Fibroblast of the aortic adventitia (primary cell): ENCODE measurements at places on chromosomes 2 and 18. TPM values are rescaled to one million over a fixed set of nuclear protein-coding genes. Genes with fewer than 3 reads are reported as not detected.

The DSC2 gene
- 0.82 TPM in 1 of 2 replicates, not detected in the other for total RNA-seq

The HOXD9 gene
- not detected in 2 replicates for total RNA-seq

The COLEC12 gene
- 63.9 and 109 TPM in 2 replicates for total RNA-seq

The ABCG5 gene
- total RNA-seq = not detected in 2 replicates

The GKN2 gene
- not detected in 2 replicates for total RNA-seq

The ATP6V1B1 gene
- total RNA-seq = 0.09 and 0.57 TPM in 2 replicates

The TTR gene
- not detected in 2 replicates for total RNA-seq

The SLC9A2 gene
- under 0.01 TPM in 1 of 2 replicates, not detected in the other for total RNA-seq

The ZNF142 gene
- total RNA-seq = 4.5 and 17.8 TPM in 2 replicates

The POMC gene
- total RNA-seq = 0.63 and 7.5 TPM in 2 replicates

The PID1 gene
- 0.57 and 13.0 TPM in 2 replicates for total RNA-seq

The KCNG3 gene
- under 0.01 TPM in 1 of 2 replicates, not detected in the other for total RNA-seq

The SKOR2 gene
- total RNA-seq = not detected in 2 replicates

The ALKAL2 gene
- total RNA-seq = 1.3 TPM in 1 of 2 replicates, not detected in the other

The ELP2 gene
- 83.3 and 119 TPM in 2 replicates for total RNA-seq

The PKDCC gene
- total RNA-seq = 19.7 and 57.8 TPM in 2 replicates

The CDH7 gene
- total RNA-seq = not detected in 2 replicates

The ACTR1B gene
- total RNA-seq = 24.3 and 44.6 TPM in 2 replicates

The ATP9B gene
- total RNA-seq = 22.0 and 30.8 TPM in 2 replicates

The MAP2 gene
- total RNA-seq = 2.1 and 26.5 TPM in 2 replicates

The DSC1 gene
- total RNA-seq = 0.25 TPM in 1 of 2 replicates, not detected in the other

The VAMP5 gene
- 33.8 and 56.2 TPM in 2 replicates for total RNA-seq

The NEUROD1 gene
- total RNA-seq = not detected in 2 replicates

The CNTNAP5 gene
- total RNA-seq = under 0.01 TPM in 1 of 2 replicates, not detected in the other

The HOXD13 gene
- total RNA-seq = not detected in 2 replicates

The ASPRV1 gene
- 0.54 TPM in 1 of 2 replicates, not detected in the other for total RNA-seq

The SLC20A1 gene
- total RNA-seq = 127 and 134 TPM in 2 replicates

The SCYGR5 gene
- total RNA-seq = not detected in 2 replicates

The SLC4A3 gene
- 2.5 and 14.7 TPM in 2 replicates for total RNA-seq

The GREB1L gene
- total RNA-seq = 1.9 and 3.7 TPM in 2 replicates

The UNC80 gene
- not detected in 2 replicates for total RNA-seq

The NT5C1B gene
- not detected in 2 replicates for total RNA-seq

The CGREF1 gene
- 4.7 and 9.3 TPM in 2 replicates for total RNA-seq

The SH3RF3 gene
- total RNA-seq = 2.1 and 8.4 TPM in 2 replicates

The TEX44 gene
- not detected in 2 replicates for total RNA-seq

The CCDC142 gene
- 25.4 and 27.7 TPM in 2 replicates for total RNA-seq

The DUSP11 gene
- total RNA-seq = 28.0 and 49.0 TPM in 2 replicates

The PLGLB2 gene
- 2.3 TPM in 1 of 2 replicates, not detected in the other for total RNA-seq

The CYRIA gene
- 0.54 and 5.6 TPM in 2 replicates for total RNA-seq

The SIX2 gene
- total RNA-seq = 2.9 and 8.3 TPM in 2 replicates

The PDCD1 gene
- not detected in 2 replicates for total RNA-seq

The CNGA3 gene
- 0.18 TPM in 1 of 2 replicates, not detected in the other for total RNA-seq
